ENCODE measurements at places on chromosomes 7 and 10.

GRCh38 chr7:115701141-115701540 lies 329.4 kb downstream of the TFEC start:
- no peak for DNase-seq

- no peak for DNase-seq
Measured at GRCh38 chr10:77896058-77896457, 30.5 kb downstream of the DLG5 start.

DNA sequence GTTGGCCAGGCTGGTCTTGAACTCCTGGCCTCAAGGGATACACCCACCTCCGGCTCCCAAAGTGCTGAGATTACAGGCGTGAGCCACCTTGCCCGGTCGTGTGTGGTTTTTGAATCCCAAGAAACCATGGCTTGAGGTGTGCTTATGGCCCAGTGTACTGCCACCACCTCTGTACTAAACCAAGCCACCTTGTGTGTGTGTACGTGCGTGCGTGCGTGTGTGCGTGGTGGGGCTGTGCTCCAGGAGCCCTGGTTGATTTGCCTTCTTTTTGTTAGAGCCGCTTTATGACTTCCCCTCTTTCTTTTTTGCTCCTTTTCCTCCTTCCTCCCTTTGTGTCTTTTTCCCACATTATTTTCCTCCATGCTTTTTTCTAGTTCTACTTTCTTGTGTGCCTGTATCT lies 121.4 kb downstream of the CAMK1D start:
- DNase-seq: no peak

- no peak for DNase-seq
Measured at GRCh38 chr7:135938086-135938485, 39.1 kb downstream of the MTPN start.

- no peak for DNase-seq
Measured at GRCh38 chr10:103793920-103794883, 61.2 kb downstream of the SH3PXD2A start.

DNA sequence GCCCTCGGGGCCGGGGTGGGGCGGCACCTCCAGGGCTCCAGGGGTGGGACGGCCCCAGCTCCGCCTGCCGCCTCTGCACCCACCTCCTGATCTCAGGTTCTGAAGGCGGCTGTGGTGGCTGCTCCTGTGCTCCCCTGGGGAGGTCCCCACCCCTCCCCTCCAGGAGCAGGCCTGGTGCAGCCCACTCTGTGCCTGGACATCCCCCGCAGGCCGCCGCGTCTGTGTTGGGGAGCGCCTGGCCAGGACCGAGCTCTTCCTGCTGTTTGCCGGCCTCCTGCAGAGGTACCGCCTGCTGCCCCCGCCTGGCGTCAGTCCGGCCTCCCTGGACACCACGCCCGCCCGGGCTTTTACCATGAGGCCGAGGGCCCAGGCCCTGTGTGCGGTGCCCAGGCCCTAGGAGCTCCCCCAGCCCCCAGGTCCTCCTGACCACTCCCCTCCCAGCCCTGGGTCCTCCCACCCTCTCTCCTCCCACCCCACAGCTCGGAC lies 5.5 kb downstream of the CYP2W1 start:
- no peak for DNase-seq

- no peak for DNase-seq
Measured at GRCh38 chr7:19101909-19102308, 15.5 kb downstream of the TWIST1 start.

DNA sequence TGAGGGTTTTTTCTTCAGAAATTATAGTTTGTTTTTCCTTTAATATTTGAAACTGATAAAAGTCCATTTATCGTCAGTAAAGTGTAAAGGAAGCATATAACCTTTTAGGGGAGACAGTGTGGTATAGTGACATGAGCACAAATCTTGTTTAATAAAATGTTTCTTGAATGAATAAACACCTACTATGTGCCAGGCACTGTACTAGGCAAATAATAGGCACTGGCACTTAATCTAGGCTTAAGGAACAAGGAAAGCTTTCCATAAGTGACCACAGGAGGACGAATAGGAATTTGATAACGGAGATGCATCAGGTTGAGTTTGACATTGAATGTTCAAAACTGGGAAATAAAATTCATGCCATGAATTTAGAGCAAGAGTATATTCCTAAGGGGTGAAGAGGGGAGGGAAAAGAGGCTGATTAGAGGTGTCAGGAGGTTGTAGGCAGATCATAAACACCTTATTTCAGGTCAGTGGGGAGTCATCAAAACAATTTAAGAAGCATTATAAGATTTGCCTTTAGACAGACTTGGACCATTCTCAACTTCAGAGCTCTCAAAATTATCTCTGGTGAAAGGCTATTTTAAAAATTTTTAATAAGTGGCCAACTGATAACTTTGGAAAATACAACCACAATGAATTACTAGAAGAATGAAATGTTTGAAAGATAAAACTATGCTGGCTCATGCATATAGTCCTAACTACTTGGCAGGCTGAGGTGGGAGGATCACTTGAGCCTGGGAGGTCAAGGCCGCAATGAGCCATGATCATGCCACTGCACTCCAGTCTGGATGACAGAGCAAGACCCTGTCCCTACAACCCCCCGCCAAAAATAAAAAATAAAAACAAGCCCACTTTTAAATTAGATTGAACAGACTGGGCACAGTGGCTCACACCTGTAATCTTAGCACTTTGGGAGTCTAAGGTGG lies 22.4 kb downstream of the RALA start:
- no peak for DNase-seq

- no peak for DNase-seq
Measured at GRCh38 chr7:128679920-128680319, 7.8 kb downstream of the GARIN1A start.

DNA sequence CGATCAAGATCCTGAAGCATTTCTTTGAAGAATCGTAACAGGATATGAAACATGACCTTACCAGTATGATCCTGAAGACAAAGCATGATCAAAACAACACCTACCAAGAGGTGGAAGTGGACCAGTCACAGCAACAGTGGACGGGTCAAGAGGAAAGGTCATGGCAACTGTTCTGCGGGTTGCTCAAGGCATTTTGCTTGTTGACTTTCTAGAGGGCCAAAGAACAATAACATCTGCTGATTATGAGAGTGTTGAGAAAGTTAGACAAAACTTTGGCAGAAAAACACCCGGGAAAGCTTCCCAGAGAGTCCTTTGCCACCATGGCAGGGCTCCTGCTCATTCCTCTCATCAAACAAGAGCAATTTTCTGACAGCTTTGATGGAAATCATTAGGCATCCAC lies 65.6 kb upstream of the LRRC18 start:
- DNase-seq: no peak

DNA sequence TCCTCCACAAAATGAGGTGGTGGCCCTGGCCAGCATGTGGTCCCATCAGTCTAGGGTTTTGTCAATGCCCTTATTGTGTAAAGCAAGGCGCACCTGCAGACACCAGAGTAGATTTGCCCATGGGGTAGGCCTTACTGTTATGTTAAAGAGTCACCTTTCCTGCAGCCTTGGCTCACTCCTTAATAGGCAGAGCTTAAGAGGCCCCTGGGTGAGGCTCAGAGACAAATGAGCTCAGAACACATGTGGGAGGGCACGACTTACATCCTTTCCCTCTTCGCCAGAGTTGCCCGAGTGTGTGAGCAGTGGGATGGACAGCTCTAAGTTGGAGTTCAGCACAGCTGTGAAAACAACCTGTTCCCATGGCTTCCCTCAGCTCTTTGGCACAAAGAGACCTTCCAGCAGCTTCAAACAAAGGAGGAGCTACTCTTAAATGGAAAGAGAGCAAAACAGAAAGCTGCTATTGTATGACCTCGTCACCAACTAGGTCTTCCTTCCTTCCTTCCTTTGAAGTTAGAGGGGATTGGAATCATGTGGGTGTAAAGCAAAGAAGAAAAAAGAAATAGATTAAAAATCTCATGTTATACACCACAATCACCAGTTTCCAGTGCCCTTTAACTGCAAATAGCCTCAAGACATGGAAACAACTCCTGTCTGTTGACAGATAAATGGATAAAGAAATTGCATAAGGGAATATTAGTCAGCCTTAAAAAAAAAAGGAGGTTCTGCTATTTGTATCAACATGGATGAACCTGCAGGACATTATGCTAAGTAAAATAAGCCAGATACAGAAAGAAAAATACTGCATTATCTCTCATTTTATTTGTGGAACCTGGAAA lies 11.9 kb upstream of the XPNPEP1 start:
- no peak for DNase-seq

DNA sequence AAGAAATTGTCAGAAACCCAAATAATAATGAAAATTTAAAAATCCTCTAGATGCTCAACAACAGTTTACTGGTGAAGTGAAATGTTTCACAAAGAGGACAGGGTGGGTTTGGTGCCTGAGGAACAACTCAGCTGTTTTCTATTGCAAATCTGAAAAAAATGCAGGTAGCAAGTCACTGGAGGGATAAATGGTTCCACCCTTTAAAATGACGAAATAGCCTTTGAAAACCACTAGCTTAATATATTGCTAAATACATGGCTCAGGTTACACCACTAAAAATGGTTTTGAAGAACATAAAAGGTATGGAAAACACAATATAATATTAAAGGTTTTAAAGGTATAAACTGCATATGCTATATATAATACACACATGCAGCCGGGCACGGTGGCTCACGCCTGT lies 69.5 kb downstream of the LMBR1 start:
- DNase-seq: no peak

- DNase-seq: no peak
Measured at GRCh38 chr10:33046792-33047191, 88.8 kb upstream of the ITGB1 start.

DNA sequence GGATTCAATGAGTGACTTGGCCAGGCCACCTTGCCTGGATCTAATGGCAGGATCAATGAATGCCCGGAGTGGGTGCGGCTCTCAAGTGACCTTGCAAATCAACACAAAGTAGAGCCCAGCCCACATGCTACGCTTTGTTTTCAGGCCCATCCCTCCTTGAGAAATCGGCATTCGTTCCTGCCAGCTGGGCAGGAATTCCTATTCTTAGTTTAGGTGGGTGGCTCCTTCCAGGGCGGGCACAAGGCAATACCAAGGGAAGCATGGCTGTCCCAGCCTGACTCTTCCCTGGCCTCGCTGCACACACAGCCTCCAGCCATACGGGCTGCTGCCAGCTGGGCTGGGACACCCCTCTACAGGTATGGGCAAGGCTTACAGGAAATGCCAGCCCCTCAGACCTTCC lies 119.3 kb downstream of the SH3PXD2A start:
- no peak for DNase-seq

DNA sequence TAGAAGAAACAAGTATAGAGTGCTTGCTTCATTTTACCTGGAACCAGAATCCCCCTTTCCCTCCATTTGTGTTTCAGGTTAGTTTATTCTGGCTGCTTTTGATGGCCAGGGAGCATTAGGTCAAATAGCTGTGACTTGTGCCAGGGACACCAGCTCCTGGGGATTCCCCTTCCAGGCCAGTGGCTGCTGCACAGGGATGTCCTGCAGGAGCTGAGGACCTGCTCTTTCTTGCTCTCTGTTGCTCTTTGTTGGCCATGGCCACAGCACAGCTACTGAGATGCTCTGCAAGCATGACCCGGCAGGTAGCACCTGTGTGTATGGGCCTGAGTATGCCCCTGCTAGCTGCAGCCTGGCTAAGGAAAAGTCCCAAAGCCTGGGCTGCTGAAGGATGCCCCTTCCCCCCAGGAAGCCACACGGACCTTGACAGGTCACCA lies 208.9 kb downstream of the EBF3 start:
- DNase-seq: no peak

- DNase-seq: no peak
Measured at GRCh38 chr10:7488418-7488829, 77.6 kb upstream of the SFMBT2 start.

GRCh38 chr10:116444527-116445142 lies 17.0 kb downstream of the PNLIPRP3 start:
- peak; percentile 19 for DNase-seq

- DNase-seq: no peak
Measured at GRCh38 chr10:68697106-68697505, 23.9 kb upstream of the CCAR1 start.

DNA sequence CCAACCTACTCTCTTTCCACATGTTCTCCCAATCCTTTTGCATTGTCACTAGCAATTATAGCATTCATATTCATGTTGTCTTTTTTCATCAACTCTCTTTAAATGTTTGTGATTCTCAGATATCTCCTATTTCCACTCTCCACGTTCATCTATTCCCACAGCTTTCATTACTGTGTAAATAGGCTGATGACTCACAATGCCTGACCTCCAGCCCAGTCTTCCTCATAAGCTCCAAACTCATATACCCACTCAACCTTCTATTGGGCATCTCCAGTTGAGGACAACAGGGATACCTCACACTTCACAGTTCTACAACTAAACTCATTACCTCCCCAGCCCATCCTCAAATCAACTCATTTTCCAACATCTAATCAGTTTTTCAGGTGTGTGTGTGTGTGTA lies 194.1 kb downstream of the DGKI start:
- no peak for DNase-seq

DNA sequence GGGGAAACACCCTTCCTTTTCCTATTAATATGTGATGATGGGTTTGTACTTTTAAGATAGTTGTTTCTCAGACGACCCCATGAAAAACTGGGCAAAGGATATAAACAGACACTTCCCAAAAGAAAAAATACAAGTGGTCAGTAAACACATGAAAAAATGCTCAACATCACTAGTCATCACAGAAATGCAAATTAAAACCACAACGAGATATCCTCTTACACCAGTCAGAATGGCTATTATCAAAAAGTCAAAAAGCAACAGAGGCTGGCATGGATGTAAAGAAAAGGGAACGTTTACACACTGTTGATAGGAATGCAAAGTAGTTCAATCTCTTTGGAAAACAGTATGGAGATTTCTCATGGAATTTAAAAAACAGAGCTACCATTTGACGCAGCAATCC lies 111.4 kb upstream of the ZEB1 start:
- DNase-seq: no peak

GRCh38 chr10:61890430-61890829 lies 11.1 kb upstream of the ARID5B start:
- no peak for DNase-seq

DNA sequence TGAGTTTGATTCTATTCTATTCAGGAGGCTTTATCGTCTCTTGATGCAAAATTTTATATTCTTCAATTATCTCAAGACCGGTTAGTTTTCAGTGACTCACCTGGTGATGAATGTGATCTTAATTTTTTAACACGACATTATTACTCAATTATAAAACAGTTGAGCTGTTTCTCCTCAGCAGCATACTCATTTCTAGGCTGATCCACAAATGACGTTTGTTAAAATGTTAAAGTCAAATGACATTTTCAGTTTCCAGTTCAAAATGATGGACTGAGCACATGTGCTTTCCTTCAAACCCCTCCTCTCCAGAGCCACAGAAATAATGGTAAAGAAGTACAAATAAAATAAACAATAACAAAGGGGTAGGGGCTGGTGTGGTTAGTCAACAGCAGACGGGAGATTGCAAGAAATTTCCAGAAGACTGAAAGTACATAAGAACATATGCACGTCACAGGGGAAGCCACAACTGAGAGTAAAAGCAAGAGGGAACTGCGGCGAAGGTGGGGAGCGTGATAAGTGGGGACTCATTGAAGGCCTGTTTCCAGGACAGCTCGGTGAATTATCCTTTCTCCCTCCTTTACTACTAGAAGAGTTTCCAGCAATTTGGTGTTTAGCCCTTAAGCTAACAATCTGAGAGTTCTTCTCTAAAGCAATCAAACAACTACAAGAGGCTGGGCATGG lies 10.9 kb downstream of the MACROH2A2 start:
- no peak for DNase-seq

GRCh38 chr10:97494151-97494550 lies 4.1 kb downstream of the MMS19 start:
- DNase-seq: peak; percentile 25
